ENCODE measurements at places on chromosomes 16 and 17. TPM values are rescaled to one million over a fixed set of nuclear protein-coding genes. Genes with fewer than 3 reads are reported as not detected.
A peak's percentile ranks its signal among the peaks of the same experiment; 100 is the strongest.

GP1BA gene
- 3.1 TPM for polyA plus RNA-seq

ALOX15 gene
- 0.56 TPM for polyA plus RNA-seq

CSNK2A2 gene
- polyA plus RNA-seq = 63.7 TPM

MMP28 gene
- polyA plus RNA-seq = 2.3 TPM

OR1F1 gene
- polyA plus RNA-seq = not detected

SNAI3 gene
- polyA plus RNA-seq = 0.89 TPM

GOSR1 gene
- 57.4 TPM for polyA plus RNA-seq

CRYBA1 gene
- polyA plus RNA-seq = not detected

VAT1L gene
- polyA plus RNA-seq = 3.6 TPM

ZSCAN10 gene
- polyA plus RNA-seq = 0.49 TPM

SLC52A1 gene
- polyA plus RNA-seq = 0.25 TPM

AOC3 gene
- 5.5 TPM for polyA plus RNA-seq

GRCh38 chr17:44775136-44775837, 16.5 kb downstream of the ADAM11 start:
- DNase-seq = peak; percentile 97

- no peak for DNase-seq
These were observed 822 bp upstream of the ZSCAN10 start for GRCh38 chr16:3099732-3100499.

DNA sequence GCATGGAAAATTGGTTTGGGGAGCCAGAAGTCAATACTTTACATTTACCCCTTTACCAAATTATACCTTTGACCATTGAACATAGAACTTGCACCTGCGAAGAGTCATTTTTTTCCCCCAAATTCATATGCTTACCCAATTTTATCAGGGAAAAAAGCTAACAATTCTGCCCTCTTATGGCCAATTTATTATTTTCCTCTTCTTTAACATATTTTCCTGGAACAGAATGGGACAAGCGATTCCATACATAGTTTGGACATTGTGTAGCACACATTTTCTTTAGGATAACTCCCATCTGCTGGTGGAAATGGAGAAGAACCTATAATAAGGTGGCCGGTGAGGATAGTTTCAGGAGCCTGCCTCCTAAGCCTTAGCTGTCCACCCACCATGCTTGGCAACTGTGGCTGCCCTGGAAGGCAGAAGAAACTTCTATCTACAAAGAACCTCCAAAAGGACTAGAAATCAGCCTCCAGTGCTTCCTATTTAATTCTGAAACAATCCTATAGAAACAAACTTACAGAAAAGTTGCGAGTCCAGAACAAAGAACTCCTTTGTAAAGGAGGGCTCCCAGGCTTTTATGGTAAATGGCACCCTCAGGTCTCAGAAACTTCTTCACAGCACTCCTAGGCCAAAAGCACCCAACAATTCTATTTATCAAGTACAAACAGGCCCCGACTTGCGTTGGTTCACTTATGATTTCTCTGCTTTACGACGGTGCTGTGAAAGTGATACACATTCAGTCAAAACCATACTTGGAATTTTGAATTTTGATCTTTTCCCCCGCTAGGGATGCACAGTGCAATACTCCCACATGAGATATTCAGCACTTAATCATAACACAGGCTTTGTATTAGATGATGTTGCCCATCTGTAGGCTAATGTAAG, 64.1 kb upstream of the CACNG4 start:
- DNase-seq = no peak

- DNase-seq = no peak
These were observed 18.4 kb upstream of the C16orf82 start for GRCh38 chr16:27048316-27048715.

- DNase-seq = no peak
These were observed 33.3 kb downstream of the CBFA2T3 start for GRCh38 chr16:88943741-88944140.

GRCh38 chr16:77555791-77556190, 121.0 kb upstream of the ADAMTS18 start:
- no peak for DNase-seq

- no peak for DNase-seq
These were observed 88.0 kb downstream of the STXBP4 start for GRCh38 chr17:55056526-55056925.

DNA sequence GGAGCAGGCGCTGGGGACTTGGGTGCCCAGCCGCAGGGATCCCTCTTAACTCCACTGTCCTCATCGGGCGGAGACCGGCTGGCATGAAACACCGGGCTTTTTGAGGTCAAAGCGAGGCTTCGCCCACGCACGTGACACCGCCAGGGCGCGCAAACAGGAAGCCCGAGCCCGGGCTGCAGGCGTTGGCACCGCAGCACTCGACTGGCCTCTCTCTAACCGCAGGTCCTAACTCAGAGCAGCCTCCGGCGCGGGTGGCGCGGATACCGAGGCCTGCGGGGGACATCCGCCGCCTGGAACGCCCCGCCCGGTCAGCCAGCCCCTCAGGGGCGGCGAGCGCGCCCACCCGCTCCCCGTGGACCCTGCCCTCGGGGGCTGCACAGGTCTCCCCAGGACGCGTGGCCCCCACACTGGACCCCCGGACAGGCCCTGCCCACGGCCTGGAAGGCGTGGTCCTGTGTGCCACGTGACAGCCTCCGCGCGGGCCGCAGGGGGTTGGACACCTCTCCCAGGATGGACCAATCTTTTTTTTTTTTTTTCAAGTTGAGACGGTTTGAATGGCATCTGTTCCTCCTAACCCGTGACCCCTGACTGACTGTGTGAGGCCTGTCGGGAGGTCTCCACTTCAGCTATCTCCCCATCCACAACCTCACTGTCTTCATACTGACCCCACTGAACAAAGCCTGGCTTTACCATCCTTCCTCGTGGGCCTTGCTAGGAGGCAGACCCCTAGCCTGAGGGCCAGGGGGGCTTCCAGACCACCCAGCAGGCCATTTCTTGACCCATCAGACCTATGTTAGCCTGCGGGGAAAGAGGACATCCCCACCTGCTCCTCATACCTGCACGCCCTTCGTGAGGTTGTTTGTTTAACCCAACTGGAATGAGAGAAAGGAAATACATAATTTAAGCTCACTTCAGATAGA, 8.4 kb upstream of the SLC47A2 start:
- no peak for DNase-seq

- no peak for DNase-seq
These were observed 94.8 kb upstream of the CBX4 start for GRCh38 chr17:79933863-79934652.

- no peak for DNase-seq
These were observed 14.6 kb downstream of the RSL1D1 start for GRCh38 chr16:11836650-11837244.

DNA sequence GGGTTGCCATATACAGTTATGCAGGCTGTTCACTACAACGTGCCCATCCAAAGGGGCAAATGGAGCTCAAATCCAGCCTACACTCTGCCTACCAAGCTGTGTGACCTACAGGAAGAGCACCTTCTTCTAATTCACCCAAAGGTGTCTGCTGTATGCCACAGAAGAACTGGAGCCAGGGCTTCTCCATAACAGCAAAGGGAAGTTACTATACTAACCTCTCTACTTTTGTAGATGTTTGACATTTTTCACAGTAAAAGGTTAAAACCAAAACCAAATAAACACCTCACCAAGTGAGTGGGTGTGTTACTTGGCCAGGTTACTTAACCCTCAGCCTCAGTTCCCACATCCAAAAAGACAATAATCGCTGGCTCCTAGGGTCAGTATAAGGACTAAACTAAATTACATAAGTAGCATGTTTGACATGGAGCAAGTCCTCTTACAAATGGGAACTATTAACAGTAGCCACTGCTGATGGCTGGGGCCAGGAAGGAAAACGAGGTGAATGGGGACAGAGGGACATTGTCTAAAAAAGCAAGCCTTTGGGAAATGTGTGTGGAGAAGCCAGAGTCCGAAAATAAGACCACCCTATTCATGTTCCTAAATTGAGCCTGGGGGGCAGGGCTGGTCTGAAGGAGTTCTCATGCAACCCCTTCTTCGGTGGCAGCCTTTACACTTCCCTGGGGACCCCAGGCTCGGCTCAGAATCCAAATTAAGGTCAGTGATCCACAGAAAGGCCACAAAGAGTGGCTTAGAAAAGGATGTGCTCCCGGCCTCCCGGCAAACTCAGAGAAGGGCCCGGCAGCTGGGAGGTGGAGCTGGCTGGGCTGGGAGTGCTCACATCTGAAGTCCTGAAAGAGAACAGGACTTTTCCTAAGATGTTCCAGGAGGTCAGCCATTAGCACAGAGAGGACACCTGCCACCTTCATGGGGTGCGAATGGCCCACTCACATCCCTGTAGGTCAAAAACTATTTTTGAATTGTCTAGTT, 13.5 kb downstream of the CUEDC1 start:
- DNase-seq = no peak

- no peak for DNase-seq
These were observed 210.1 kb upstream of the TNRC6C start for GRCh38 chr17:77748436-77748835.

- no peak for DNase-seq
These were observed 120.2 kb upstream of the SALL1 start for GRCh38 chr16:51271156-51271701.

- DNase-seq = no peak
These were observed 218.3 kb downstream of the FTO start for GRCh38 chr16:53922067-53922806.

DNA sequence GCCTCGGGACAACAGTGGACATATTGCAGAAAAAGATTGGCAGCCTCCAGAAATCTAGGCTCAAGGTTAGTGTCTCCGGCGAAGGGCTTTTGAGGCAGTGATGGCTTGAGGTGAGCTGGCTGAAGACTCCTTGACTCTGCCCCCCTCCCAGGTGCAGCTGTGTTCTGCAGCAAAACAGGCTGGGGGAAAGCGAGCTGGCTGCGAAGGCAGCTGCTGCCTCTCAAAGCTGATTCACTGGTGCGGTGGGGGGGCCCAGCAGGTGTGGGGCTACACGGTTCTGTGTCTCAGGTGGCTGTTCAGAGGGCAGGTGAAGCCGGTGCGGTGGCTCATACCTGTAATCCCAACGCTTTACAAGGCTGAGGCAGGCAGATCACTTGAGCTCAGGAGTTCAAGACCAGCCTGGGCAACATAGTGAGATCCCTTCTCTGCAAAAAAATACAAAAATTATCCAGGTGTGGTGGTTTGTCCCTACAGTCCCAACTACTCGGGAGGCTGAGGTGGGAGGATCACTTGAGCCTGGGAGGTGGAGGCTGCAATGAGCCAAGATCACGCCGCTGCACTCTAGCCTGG, 22.9 kb downstream of the C16orf96 start:
- no peak for DNase-seq

GRCh38 chr17:31673076-31673475, 186.0 kb downstream of the COPRS start:
- DNase-seq = no peak

DNA sequence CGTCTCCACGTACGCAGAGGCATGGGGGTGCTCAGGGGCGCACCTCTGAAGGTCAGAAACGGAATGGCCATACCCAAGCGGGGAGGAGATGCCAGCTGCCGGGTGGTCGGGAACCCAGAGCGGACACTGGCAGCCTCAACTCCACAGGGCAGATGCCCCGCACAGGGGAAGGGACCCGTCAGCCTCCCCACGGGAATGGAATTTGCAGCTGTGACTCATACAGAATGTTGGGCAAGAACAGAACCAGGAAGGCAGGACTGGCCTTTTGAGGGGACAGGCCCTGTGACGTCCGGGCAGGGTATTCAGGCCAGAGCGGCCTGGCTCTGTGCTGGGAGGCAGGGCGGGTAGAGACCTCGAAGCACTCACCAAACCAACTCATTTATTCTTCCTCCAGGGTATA, 7.5 kb downstream of the TK1 start:
- no peak for DNase-seq

GRCh38 chr16:86566966-86567700, 504 bp downstream of the FOXC2 start:
- no peak for DNase-seq

DNA sequence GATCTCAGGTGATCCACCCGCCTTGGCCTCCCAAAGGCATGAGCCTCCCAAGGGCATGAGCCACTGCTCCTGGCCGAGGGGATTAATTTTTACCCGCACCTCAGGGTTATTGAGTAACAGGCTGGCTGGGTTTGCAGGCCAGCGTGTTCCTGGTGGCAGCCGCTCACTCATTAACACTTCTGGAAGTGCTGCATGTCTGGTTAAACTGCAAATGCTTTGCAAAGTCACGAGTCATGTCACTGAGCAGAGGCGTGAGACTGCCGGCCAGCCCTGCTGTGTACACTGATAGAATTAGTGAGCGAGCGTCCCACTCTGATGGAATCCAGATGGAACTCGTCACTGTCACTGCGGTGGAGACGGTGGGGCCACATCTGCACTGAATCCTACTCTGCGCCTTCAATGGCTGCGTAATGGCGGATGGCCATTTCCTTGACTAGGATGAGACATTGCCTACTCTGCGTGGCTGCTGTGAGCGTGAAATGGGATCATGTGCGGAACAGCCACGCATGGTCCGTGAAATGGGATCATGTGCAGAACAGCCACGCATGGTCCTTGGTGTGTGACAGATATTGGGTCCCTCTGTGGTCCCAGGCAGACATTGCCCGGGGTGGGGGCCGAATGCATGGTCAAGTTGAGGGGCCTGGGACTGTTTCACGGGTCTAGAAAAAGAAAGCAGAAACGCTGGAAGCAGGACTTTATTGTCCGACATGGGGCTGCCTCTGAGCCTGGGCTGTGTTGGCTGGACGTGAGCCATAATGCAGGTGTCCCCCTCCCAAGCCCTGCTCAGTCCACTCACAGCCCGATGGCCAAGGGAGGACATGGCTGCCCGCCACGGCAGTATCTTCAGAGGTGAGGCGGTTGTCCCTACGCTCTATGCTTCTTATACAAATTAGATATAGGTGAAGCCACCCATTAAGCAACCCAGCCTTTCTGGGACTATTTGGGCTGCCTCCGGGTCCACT, 740 bp upstream of the SLC5A10 start:
- no peak for DNase-seq

GRCh38 chr17:78598013-78598471, 20.8 kb upstream of the DNAH17 start:
- DNase-seq = no peak

DNA sequence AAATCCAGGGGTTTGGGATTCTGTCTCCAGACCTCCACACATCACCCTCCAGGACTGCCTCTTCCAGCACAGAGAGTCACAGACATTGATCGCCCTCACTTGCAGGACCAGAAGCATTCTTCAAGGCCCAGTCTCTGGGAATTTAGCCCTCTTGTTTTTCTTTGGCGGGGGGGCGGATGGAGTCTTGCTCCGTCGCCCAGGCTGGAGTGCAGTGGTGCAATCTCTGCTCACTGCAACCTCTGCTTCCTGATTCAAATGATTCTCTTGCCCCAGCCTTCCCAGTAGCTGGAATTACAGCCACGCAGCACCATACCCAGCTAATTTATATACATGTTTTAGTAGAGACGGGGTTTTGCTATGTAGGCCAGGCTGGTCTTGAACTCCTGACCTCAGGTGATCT, 8.5 kb upstream of the ITGAL start:
- DNase-seq = no peak

DNA sequence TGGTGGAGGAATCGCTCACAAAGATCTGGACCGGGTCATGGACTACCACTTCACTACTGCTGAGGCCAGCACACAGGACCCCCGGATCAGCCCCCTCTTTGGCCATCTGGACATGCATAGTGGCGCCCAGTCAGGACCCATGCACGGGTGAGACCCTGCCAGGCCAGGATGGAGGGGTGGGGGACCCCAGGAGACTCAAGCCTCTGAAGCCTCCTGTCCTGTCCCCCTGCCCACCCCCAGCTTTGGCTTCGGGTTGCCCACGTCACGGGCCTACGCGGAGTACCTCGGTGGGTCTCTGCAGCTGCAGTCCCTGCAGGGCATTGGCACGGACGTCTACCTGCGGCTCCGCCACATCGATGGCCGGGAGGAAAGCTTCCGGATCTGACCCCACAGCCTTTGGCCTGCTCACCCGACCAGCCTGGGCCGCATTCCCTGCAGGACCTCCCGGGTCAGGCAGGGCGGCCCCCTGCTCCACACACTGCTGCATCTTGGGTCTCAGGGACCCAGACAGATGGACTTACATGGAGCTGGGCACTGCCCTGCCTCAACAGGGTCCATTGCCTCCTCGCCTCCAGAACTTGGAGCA, 3.8 kb downstream of the BCKDK start:
- no peak for DNase-seq

Data from left renal cortex interstitium (tissue), 4 donors.